B cell (primary cell): ENCODE measurements at places on chromosomes 5 and 9.

GRCh38 chr5:8905021-8905420, 640.9 kb downstream of the SEMA5A start:
- DNase-seq: no peak

- DNase-seq: no peak
These were observed 109.8 kb upstream of the TARS1 start for GRCh38 chr5:33330992-33331391.

- DNase-seq: peak; percentile 69
These were observed 219.3 kb downstream of the CEMIP2 start for GRCh38 chr9:71549023-71549422.

GRCh38 chr9:135307300-135307699, 172.3 kb upstream of the PPP1R26 start:
- DNase-seq: no peak

- DNase-seq: no peak
These were observed 60.6 kb upstream of the IQGAP2 start for GRCh38 chr5:76342474-76342873.

- no peak for DNase-seq
These were observed 241.4 kb downstream of the ARHGAP26 start for GRCh38 chr5:143011585-143011984.

DNA sequence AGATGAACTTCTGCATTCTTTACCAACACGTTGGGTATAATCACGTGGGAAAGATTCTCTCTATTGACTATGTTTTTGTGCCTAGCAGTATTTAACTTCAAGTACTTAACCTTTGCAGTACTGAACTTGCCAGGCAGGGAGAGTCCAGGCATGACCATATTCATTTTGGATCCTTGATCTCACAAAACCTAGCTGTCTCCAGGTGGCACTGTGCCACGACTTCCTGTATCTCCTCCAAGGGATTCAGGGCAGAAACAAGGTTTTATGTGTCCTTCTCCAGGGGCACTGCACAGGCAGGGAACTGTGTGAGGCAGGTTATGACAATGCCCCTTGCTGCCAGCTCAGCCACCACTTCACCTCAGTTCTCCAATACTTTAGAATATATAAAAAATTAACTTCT, 11.7 kb upstream of the IFNA5 start:
- DNase-seq: no peak

- DNase-seq: no peak
These were observed 561.1 kb downstream of the MTRR start for GRCh38 chr5:8429778-8430758.

DNA sequence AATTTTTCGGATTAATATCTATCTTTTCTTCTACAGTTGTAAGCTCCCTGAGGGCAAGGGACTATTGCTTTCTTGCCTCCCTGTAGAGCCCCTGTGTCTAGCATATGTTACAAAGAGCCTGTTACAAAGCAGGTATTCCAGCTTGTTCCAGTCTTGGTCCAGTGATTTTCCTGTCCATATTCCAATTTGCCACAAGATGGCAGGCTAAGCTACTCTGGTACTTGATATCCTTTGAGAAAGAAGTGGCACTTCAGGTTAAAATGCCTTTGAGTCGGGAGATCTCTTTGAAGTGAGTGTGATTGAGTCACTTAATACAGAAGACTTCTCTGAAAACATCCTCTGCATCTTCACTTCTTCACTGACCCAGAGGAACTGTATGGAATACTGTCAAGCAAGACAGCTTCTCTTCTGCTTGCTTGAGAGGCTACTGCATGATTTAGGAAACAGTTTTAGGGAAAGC, 24.5 kb downstream of the CAVIN4 start:
- DNase-seq: peak; percentile 4
